Uterus (tissue), 4 donors: ENCODE measurements at places on chromosomes 3 and 15. TPM values are rescaled to one million over a fixed set of nuclear protein-coding genes. Genes with fewer than 3 reads are reported as not detected.

The OSBPL10 gene
- 40.5 TPM for total RNA-seq

- no peak overlapping the region for H3K4me3 ChIP-seq
- no peaks in the 10 kb centered on the region for H3K27me3 ChIP-seq
- H3K4me1 ChIP-seq: no peaks in the 10 kb centered on the region
- H3K36me3 ChIP-seq: no peaks in the 10 kb centered on the region
- H3K27ac ChIP-seq: no peak overlapping the region
- no peak for DNase-seq
These were observed 113.7 kb upstream of the SMAD3 start for GRCh38 chr15:66951531-66952320.

DNA sequence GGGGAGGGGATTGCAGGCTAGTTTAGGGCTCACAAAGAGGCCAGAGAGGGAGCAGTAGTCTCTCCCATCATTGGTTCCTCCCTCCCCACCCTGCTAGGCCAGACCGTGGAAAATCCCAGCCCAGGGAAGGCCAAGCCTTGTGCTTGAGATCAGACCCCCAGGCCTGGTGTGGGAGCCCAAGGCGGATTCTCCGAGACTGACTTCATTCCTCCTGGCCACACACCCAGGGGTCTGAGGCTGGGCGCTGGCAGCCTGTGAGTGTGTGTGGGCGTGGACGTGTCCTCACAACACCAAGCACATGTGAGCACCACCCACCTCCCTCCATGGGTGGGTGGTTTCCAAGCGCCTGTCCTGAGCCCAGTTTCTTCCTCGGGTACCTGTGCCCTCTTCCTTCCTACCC is 4.1 kb downstream of the LOXL1 start:
- H3K27me3 ChIP-seq: no peaks in the 10 kb centered on the region
- no peak overlapping the region for H3K27ac ChIP-seq
- no peak for DNase-seq
- no peak overlapping the region for H3K4me3 ChIP-seq

The SCN11A gene
- total RNA-seq: 1.8 TPM

- H3K4me3 ChIP-seq: no peak overlapping the region
- no peak overlapping the region for H3K27ac ChIP-seq
- H3K4me1 ChIP-seq: no peaks in the 10 kb centered on the region
- no peak for DNase-seq
- H3K27me3 ChIP-seq: no peaks in the 10 kb centered on the region
These were observed 30.7 kb downstream of the SCN11A start for GRCh38 chr3:39021029-39021428.

DNA sequence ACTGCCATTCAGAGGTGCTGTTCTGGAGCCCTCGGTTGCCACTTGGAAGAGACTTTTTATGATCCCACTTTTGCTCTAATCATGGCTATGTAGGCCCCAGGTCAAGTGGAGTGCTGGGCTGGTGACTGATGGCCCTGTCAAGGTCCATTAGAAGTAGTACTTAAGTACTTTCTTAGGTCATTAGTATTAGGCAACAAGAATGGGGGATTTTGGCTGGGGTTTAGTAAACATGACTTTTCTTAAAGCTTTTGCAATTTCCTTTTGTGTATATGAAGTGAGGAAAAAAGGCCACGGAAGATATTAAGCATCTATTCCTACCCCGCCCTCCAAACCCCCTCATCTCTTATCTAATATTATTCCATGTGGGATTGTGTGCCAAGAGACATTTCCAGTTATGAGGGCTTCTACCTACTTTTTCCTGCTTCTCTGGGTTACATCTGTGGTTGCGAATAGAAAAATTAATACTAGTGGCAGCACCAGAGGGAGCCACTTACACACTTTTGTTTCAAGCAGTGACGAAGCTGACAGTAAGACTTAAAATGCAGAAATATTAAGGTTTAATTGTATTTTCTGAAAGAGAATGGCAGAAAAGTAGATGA is 13.9 kb downstream of the NLGN1 start:
- H3K4me3 ChIP-seq: no peak overlapping the region
- H3K4me1 ChIP-seq: no peaks in the 10 kb centered on the region
- H3K27me3 ChIP-seq: no peaks in the 10 kb centered on the region
- H3K27ac ChIP-seq: no peak overlapping the region
